CD8-positive, alpha-beta memory T cell (primary cell): ENCODE measurements at places on chromosomes 6 and 20.

DNA sequence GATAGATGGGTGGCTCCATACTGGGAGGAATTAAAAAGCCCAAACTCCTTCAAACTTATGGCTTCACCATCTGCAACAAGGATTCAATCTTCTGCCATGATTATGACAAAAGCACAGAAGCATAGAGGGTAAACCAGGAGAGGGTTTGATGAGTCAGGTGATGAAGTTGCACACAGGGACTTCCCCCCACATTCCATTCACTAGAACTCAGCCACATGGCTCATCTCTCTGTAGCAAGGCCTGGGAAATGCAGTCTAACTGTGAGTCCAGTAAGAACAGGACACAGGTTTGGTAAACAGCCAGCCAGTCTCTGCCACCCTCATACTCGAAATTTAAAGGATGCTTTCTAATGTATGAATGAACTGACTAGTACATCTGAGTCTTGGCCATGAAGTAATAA is 142.9 kb downstream of the HIVEP2 start:
- no peak for DNase-seq

GRCh38 chr6:154350293-154350692 is 6.3 kb downstream of the IPCEF1 start:
- DNase-seq = no peak

DNA sequence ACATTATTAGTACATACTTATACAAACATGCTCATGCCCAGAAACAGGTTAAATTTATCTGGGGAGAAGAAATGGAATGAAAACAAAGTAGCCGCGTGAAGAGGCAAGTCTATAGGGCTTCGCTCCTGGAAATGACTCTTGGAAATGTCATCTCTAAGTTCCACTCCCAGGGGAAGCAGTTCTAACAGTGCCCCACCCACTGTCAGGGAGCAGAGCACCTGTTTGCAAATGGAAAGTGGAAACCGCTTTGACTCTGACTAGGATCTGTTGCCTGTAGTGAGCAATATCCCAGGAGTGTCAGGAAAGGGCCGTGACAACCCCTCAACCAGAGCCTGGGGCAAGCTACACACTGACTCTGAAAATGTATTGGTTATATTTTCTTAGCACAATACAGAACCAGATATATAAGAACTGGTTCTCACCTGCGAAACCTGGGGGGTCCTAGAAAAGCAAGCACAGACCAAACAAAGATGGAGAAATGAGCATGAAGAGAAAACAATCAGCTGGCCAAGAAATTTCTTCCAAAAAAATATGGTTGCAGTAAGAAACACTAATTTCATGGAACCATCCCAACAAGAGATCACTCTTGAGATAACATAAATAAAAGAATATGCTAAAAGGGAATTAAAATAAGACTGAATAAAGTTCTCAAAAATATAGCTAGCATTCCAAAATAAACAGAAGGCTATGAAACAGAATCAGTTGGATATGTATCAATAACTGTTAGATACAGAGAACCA is 47.5 kb upstream of the CRISP1 start:
- DNase-seq = no peak

GRCh38 chr20:23456873-23457272 is 4.2 kb upstream of the CST11 start:
- DNase-seq = no peak

GRCh38 chr6:56335726-56336125 is 88.3 kb upstream of the COL21A1 start:
- no peak for DNase-seq

- no peak for DNase-seq
These were observed 38.2 kb upstream of the LAMP5 start for GRCh38 chr20:9476174-9476573.

GRCh38 chr6:156775717-156776116 is 1.5 kb upstream of the ARID1B start:
- DNase-seq = no peak

GRCh38 chr6:18039481-18039880 is 52.0 kb upstream of the KIF13A start:
- no peak for DNase-seq

DNA sequence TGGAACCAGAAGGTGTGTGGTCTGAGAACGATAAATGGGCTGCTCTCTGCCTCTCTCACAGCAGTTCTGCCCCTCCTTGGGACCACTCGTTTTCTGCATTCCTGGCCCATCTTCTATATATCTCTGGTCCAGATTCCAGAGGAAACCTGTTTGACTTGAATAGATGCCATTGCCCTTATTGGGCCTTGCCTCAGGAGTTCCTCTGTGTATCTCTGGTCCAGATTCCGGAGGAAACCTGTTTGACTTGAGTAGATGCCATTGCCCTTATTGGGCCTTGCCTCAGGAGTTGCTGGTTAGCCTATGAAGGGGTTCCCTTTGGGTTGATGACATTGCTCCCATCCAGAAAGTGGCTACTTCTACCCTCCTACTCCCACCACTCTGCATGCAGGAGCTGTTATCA is 189.4 kb downstream of the SLC16A10 start:
- no peak for DNase-seq

- no peak for DNase-seq
These were observed 13.5 kb downstream of the KCNK17 start for GRCh38 chr6:39300739-39301138.

DNA sequence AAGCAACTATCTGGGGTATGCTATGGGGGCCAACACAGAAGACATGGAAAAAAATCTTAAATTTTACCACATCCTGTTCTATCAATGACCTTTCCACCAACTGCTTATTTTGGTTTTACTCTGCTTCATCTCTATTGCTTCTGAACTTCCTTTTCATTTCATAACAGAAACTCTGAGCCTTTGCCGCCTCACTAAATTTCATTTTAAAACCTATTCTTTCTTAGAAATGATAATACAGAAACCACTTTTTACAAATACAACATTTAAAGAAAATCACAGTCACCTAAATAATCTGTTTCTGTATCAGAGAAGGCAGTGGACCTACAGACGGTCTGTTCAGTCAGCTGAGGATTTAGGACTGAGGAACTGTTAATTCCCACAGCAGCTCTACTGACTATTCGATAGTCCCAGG is 117.5 kb downstream of the KCNQ5 start:
- no peak for DNase-seq

GRCh38 chr6:45915780-45916468 is 99.7 kb downstream of the CLIC5 start:
- DNase-seq = no peak

- no peak for DNase-seq
These were observed 112.6 kb downstream of the PLCB1 start for GRCh38 chr20:8244637-8245036.

DNA sequence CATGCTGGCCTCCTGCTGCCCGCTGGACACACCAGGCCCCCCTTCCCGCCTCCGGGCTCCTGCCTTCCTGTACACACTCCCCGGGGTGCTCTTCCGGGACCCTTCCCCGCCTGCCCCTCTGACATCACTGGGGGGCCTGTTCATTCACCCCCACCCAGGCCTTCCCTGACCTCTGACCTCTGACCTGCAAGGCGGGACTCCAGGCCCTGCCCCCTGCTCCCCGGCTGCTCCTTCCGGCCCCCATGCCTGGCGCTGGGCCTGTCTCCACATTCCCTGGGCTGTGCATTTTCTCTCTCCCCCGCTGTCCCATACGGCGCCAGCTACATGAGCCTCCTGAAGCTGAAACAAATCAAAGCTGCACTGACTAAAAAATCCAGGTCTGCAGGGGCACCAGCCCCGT is 71.6 kb upstream of the GATA5 start:
- no peak for DNase-seq

DNA sequence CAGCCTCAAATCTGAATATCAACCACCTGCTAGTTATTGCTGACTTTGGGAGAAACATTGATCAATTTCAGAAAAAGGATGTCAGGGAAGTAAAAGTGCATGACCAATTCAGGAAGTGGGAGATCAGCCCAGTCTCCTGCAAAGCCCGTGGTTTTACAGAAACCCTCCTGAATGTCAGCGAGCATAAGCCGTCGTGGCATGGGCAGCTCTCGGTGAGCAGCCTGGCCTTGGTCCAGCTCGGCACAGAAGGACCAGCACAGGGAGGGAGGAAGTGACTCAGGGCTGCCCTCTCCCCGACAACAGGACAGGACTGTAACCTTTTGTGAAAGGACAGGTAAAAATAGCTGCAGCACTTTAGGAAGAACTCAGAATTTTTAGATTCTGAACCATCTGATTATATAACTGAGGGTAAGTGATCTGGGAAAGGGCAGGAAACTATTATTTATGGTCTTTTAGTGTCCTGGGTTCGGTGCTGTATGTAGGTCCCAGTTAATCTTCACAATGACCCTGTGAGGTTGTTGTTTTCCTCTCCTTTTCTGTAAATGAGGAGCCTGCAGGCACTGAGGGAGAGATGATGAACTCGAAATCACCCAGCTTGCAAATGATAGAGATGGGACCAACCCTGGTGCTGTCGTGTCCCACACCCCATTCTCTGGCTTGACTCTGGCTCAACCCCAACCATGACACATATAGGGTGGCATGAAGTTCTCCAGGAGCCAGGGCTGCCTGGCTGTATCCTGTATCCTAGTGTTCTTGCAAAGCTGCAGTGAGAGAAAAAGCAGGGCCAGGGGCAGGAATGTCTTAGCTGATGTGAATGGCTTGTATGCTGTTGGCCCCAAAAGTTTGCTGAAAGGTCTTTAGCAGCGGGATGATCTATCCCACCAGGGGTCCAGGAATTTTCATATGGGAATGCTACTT is 37.6 kb downstream of the NRN1 start:
- DNase-seq = no peak

- no peak for DNase-seq
These were observed 17.7 kb downstream of the LYRM4 start for GRCh38 chr6:5243069-5243468.

DNA sequence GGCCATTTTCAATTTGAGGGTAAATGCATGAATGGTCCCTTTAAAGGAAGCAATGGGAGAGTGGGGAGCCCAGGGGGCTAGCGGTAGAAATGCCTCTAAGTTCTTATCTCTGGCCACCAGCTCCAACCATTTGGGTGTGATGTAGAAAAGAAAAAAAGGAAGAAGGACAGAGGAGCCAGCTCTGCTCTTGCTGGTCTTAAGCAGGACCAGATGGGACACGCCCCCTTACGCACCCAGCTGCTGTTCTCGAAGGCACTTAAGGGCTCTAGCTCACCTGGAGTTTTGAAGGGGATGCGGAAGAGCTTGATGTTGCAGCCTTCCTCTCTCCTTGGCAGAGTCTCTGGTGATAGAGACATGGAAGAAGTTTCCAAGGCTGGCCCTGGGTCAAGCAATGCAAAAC is 59.5 kb upstream of the RNF144B start:
- DNase-seq = no peak

GRCh38 chr20:1062334-1063010 is 55.9 kb upstream of the PSMF1 start:
- no peak for DNase-seq
